ENCODE measurements at places on chromosomes 6 and 20.

DNA sequence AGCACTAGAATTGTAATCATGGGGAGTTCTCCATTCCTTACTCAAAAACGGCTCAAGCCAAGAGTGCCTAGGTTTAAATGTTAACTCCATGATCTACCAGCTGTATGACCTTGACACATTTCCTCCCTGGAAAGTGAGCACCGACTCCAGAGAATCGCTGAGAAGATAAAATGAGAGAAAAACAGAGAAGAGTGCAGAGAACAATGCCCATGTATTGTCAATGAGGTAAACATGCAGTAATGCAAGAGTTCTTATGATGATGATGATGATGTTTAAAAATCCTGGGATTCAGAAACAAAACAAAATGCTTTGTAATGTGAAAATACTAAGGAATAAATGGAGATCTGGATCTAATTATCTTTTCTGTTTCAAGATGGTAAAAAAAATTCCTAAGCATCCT lies 64.8 kb upstream of the BEND6 start:
- no peak for DNase-seq

- no peak for DNase-seq
Measured at GRCh38 chr6:168280020-168280898, 39.3 kb downstream of the DACT2 start.

- DNase-seq, result no peak
Measured at GRCh38 chr20:23157734-23158133, 71.6 kb upstream of the CD93 start.

- no peak for DNase-seq
Measured at GRCh38 chr6:163710532-163711470, 296.3 kb downstream of the QKI start.

- DNase-seq, result no peak
Measured at GRCh38 chr20:2109425-2110210, 8.0 kb downstream of the STK35 start.

DNA sequence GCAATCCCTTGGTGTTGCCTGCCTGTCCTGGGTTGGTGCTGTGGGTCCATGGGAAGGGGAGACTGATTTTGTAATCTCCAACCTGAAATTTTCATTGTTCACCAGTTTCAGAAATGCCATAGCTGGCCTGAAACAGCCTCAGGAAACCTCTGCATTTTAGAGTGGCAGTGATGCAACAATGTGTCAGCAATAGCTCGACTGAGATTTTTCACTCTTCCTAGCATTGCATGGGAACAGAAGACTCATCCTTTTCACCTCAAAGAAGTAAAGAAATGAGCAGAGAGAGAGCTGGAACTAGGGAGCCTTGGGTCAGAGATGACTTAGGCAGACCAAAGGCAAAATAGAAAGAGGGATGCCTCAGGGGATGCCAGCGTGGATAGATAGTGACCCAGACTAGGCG lies 23.7 kb upstream of the TMEM14A start:
- DNase-seq, result no peak

DNA sequence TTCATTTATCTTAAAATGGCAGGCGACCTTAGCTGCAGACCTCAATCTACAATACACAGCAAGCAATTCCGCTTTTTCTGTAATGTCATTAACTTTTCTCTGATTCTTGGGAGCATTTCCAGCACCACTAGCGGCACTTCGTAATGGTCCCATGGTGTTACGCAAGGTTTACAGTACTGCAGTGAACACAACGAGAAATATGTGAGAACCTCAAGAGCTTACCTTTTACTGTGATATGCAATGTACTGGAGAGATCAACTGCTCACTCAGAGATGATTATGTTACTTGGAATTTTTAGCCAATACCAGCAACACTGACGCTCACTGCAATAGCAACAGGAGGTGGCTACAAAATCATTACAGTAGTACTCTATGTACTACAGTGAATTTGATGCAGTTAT lies 2.8 kb upstream of the CEP43 start:
- no peak for DNase-seq

- DNase-seq, result no peak
Measured at GRCh38 chr6:71038711-71039344, 82.0 kb upstream of the B3GAT2 start.

- DNase-seq, result no peak
Measured at GRCh38 chr6:32761072-32761471, 2.3 kb downstream of the HLA-DQB2 start.

DNA sequence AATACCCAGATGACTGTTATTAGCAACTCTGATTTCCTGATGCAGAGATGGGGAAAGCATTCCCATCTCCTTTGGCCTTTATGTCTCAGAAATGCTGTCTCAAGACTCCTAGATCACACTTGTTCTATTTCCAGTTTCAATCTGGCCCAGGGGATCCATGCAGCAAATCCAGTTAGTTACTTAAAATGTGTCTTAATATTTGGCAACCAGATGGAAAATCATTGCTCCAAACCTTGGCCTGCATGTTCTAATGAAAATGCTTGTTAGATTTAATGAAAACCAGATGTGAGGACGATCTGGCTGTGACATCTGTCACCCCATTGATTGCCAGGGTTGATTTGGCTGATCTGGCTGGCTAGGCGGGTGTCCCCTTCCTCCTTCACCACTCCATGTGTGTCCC lies 125.2 kb downstream of the TSHZ2 start:
- DNase-seq, result no peak

Data from NCI-H2081 (cell line).